ENCODE measurements at places on chromosomes 12 and 14.

DNA sequence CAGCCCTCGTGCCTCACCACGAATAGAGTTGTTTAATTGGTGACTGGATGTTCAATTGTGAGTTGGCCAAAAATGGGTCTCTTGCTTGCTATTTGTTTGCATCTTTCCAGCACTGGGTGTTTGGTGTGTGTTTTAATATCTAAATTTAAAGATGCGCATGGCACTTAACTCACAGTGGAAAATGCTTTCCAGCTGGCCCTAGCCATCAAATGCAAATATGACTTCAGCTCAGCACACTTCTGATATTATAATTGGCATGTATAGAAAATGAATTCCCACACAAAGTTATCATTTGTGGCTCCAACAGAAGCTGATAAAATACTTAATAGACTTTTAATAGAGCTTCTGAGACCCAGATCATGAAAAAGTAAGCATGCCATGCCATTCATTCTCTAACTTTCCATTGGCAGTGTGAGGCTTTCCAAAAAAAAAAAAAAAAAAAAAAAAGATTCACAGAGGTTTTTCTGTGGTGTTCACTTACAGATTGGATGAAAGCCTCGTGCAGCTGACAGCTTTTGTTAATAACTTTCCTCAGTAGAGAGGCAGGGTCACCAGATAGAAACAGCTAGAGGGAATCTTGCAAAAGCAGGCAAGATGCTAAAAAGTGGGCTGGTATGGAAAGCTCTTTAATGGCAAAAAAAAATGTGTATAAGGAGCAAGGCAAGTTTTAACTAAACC, 425.2 kb downstream of the GALC start:
- no peak for DNase-seq

DNA sequence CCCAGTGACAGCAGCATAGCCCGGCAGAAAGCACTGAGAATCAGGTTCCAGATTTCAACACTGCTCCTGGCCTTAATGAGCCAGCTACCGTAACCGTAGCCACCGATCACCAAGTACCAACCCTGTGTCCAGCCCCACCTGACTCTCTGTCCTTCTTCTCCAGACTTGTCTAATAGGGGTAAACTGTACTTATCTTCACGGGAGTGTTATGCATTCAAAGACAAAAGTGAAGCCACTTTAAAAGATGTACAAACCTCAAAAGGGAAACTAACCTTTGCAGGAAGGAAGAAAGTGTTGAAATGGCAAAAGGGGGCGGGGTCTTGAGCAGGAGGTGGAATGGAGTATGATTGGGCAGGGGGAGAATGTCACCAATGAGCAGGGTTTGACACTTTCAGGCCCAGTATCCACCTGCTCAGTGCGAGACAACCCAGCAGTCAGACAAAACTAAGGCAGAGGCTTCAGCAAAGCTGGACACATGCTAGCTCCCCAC, 226.1 kb downstream of the CHST11 start:
- DNase-seq: no peak

DNA sequence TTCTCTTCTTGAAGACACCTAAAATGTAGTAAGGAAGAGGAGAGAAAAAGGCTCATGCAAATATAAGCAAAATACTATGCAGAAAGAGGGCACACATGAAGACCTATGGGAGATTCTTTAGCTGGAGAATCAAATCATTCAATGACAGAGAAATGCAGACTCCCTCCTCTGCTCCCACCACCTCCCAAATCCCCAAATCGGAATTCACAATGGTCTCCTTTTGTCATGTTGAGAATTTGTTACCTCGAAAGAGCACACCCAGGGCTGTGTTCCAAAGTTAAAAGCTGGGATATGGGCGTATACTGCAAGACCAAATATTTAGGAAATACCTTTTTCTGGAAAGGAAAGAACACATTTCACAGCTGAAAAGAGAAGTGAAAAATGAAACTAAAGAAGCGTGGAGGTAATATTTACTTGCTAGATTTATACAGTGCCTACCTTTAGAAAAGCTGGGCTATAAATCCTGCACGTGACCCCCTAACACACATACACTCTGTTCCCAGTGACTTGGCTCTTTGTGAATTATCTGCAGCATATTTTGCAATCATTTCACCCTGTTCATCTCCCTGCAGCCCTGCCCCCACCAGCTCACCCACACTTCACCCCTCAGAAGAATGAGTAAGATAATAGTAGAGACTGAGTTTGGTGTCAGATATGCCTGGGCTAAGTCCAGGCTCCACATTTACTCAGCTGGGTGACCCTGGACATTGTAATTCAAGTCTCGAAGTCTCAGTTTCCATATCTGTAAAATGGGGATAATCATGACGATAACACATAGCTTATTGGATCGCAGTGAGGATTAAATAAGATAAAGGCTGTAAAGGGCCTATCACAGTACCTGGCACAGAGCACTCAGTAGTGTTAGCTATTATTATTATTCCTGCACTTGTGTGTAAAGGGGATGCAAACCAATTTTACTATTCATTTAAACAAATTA, 2.9 kb upstream of the CACNA1C start:
- no peak for DNase-seq

- no peak for DNase-seq
These were observed 121.6 kb downstream of the SRGAP1 start for GRCh38 chr12:63965936-63966605.
